ENCODE measurements at places on chromosomes 1 and 21. TPM values are rescaled to one million over a fixed set of nuclear protein-coding genes. Genes with fewer than 3 reads are reported as not detected.

DNA sequence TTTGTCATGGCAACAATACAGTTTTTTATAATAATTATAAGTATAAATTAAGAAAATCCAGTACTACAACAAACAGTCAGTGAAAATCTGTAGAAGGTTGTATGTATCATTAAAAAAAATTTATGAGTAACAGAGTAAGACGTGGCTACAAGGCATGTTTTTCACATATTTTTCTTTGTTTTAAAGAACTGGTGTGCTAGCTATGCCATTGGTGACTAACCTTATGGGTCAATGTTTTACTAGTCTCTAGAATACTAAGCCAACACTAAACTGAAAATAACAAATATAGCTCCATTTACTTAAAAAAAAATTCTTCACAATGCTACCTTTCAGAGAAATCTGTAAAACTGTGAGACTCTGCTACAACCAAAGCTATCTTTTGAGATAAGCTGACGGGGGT is 261.5 kb downstream of the ADGRL2 start:
- DNase-seq = no peak

DNA sequence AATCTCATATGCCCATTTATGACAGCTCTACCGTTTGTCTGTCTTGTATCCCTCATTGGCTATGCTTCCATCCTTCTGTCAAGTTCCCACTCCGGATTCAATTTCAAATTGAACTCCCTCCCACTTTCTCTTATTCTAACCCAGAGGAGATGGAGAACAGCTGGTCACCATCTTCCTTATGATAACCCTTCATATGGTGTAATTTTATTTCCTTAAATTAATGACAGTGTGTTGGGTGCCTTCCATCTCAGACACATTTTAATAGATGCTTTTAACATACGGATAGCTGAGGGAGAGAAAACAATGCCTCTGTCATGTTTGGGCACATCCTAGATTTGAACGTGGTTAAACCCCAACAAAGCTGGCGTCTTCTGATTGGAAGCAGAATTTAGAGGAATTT is 103.0 kb upstream of the PLXNA2 start:
- DNase-seq = no peak

SLC5A9 gene
- not detected for total RNA-seq

GRCh38 chr1:20322081-20322824 is 31.6 kb downstream of the VWA5B1 start:
- DNase-seq = peak; percentile 6

- peak; percentile 35 for DNase-seq
Observed at GRCh38 chr1:185062710-185063370, 17.5 kb downstream of the RNF2 start.

SLC1A7 gene
- total RNA-seq = 0.33 TPM

DNA sequence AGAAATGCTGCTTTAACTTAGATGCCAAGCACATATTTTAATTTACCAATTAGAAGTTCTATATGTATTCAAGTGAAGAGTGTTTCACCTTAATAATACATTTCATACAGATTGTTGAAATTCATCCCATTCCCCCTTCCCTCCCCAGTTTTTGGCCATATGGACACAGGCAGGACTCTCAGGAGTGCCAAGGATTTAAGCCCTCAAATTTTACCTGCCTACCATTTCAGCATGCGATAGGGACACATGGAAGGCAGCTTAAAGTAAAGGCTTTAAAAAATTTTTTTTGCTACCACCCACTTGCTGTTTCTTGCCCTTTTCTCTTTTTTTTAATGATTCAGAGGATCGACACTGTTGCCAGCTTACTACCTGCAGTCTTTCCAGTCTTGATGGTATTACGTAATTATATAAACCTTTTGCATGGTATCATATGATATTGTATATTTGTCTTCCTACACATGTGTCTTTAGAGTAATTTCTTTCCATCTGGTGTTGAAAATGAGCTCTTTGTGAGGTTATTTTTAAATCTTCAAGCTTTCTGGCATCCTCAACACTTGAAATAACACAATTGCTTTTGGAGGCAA is 7.0 kb downstream of the EPB41 start:
- no peak for DNase-seq

All from fibroblast of lung (primary cell).